ENCODE measurements at places on chromosomes 3 and 15.
A peak's percentile ranks its signal among the peaks of the same experiment; 100 is the strongest.

DNA sequence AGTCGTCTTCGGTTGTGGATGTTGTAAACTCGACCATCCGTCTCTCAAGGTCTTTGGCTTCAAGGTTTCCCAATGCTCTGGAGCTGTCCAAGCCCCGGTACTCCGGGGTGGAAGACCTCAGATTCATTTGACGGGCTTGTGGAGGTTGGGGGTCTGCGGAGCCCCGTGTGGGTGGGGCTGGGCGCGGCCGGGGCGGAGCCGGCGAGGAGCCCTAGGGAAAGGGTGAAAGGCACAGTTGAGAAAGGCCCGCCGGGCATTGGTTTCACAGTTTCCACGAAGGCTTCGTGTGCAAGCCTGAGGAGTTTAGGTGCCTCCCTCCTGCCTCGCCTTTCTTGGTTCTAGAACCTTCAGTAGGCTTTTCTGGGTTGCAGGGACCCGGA, 360 bp upstream of the MGA start:
- DNase-seq = no peak

GRCh38 chr3:10253731-10254130, 5.5 kb downstream of the TATDN2 start:
- no peak for DNase-seq

- no peak for DNase-seq
Observed at GRCh38 chr15:36191459-36191858, 388.0 kb upstream of the CDIN1 start.

DNA sequence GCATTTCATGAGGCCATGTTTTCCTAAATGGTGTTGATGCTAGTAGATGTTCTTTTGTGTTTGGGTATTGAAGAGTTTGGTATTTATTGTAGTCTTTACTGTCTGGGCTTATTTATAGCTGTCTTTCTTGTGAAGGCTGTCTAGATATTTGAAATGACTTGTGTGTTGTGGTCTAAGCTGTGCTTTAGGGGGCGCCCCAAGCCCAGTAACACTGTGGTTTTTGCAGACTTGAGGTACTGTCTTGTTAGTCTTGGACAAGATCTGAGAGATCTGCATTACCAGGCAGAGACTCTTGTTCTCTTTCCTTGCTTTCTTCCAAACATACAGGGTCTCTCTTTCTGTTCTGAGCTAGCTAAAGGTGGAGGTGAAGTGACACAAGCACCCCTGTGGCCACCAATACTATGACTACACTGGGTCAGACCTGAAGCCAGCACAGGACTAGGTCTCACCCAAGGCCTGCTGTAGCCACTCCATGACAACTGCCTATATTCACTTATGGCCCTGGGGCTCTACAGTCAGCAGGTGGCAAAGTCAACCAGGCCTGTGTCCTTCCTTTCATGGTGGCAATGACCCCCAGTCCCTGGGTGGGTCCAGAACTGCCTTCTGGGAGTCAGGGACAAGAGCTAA, 152.1 kb upstream of the TBC1D5 start:
- no peak for DNase-seq

DNA sequence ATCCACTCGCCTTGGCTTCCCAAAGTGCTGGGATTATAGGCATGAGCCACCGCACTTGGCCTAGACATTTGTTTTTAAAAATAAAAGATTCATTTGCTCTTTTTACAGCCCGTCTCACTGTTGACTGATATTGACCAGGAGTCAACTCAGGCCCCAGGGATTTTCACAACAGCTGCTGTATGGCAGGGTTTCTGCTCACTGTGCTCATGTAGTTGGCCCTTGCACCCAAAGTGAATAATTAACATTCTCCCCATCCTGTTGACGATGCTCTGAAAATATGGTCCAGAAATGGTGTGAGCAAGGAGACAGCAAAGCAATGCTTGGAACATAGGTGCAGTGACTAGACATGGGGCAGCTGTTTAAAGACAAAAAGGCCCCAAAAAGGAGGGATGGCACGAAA, 2.9 kb upstream of the CCR5 start:
- no peak for DNase-seq

GRCh38 chr3:124609402-124609801, 120.8 kb upstream of the UMPS start:
- no peak for DNase-seq

GRCh38 chr3:8773941-8774542, 4.6 kb upstream of the OXTR start:
- no peak for DNase-seq

DNA sequence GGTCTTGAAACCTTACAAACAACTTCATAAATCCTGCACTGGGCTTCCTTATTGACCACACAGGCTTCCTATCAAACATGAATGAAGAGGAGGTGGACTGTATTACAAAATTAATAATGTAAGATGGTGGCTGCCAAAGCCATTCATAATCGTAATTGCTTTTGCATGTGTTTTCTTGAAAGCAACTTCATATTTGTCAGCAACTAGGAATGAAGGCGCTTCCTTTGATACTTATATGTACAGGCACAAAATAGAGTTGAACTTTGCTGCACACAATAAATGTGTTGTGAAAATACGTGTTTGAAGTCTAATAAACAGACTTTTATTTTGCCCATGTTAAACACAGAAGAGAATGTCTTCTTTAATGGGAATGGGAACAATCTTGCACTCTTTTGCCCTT, 72.1 kb upstream of the OXTR start:
- no peak for DNase-seq

- no peak for DNase-seq
Observed at GRCh38 chr15:78203346-78204225, 30.8 kb downstream of the ACSBG1 start.

GRCh38 chr3:56980798-56981390, 79.6 kb upstream of the SPATA12 start:
- DNase-seq = no peak

GRCh38 chr3:197858598-197858997, 67.5 kb downstream of the LRCH3 start:
- DNase-seq = no peak

DNA sequence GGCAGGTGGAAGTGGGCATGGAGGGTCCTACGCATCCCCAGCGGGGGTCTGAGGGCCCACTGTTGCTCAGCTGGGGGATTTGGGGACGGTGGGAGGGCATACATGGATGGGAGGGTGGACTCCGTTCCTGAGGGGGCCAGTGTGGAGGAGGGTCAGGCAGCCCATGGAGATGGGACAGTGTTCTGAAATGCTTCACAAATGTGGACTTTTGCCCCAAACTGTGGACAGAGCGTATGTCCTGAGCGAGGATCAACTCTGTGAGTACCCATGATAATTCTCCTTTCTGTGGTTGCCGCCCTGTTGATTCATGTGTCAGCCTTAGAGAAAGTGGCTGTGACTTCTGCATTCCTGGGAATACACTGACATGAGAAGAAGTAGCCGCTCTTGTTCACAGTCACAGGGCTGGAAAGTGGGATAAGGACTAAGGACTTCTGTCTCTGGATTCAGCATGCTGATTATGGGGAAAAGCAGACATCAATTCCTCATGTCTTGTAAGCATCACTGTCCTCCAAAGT, 33.4 kb downstream of the SMAD3 start:
- DNase-seq = no peak

DNA sequence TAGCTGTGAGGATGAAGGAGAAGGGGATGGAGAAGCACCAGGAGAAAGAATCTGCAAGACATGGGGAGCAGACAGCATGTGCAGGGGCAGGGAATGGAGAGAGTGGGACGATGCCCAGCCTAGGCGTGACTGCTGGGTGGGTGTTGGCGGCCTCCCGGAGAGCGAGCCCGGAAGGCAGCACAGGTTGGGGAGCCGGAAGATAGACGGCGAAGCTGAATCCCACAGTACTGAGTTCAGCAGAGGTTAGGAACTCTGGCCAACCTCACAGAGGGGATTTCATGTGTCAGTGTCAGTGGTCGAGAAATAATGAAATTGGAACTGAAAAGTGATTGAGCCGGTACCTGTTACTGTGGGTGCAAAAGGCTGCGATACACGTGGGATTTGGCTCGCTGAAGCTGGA, 55.2 kb downstream of the PXYLP1 start:
- no peak for DNase-seq

- no peak for DNase-seq
Observed at GRCh38 chr3:137468446-137468845, 295.7 kb upstream of the SOX14 start.

- no peak for DNase-seq
Observed at GRCh38 chr3:23735062-23735461, 70.7 kb upstream of the UBE2E1 start.

DNA sequence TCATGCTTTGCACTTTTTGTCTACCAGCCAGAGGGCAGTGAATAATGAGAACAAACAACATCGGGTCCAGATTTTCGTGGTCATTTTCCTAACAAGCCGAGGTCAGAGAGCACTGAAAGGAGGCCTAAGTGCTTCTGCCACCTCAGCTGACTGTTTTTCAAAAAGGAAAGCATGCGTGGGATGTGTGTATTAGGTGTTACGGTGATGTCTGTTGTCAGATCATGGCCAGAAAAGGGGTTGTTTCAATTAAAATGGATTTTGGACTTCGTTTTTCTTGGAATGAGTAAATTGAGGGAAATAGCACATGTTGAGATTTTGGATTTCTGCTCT, 99.5 kb downstream of the APBA2 start:
- DNase-seq = no peak

- DNase-seq = no peak
Observed at GRCh38 chr15:40344217-40344616, 3.5 kb upstream of the CCDC9B start.

- DNase-seq = no peak
Observed at GRCh38 chr3:22244761-22245521, 493.9 kb upstream of the ZNF385D start.

DNA sequence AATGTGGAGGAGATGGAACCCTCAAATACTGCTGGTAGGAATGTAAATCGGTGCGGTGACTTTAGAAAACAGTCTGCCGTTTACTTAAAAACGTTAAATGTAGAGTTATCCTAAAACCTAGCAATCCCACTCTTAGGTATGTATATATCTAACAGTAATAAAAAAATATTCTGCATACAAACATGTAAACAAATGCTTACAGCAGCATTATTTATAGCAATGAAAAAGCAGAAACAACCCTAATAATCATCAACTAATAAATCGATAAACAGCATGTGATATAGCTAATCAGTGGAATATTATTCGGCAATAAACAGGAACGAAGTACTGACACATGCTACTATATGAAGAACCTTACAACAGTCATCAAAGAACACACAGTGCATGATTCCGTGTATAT, 144.7 kb downstream of the CNTN3 start:
- DNase-seq = no peak

GRCh38 chr15:88932271-88932874, 19.2 kb upstream of the MFGE8 start:
- no peak for DNase-seq

DNA sequence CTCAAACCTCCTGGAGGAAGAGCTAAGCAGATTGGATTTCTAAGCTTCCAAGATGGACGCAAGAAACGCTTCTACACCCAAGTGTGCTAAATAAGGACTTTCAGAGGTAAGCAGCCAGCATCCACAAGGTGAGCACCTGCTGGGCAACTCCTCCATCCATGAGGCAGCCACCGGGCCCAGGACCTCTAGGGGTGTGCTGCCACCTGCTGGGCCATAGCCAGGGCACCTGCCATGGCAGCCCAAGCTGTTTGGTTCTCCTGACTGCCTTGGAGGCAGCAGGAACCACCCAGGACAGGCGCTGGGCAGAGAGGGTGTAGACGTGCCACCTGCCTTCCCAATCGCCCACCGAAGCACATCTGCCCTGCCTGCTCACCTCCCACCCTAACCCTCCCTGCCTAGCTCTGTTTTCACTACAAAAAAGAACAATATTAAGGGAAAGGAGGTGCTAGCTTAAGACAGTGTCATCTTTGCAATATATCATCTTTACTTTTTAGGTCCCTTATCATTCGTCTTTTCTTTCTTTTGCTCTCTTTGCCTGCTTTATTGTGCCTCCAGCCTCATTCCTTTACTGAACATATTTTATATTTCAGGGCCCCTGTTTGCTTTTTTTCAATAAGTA, 12.9 kb downstream of the C15orf62 start:
- DNase-seq = peak; percentile 71

DNA sequence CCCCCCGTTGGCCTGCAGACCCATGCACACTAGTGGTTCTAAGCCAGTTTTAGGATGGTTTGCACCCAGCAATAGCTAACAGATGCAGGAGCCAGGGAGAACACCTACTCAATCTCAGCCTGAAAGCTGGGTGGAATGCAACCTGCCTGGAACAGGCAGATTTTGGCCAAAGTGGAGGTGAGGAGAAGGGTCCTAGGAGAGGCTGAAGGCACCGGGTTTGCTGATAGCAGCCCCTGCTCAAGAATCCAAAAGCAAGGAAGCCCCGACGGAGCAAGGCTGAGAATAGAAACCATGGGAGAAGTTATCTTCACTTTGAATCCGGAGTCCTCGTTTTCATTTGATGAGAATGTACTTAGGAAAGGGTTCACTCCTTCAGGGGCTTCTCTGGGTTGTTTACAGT, 9.9 kb downstream of the RRP9 start:
- DNase-seq = no peak

DNA sequence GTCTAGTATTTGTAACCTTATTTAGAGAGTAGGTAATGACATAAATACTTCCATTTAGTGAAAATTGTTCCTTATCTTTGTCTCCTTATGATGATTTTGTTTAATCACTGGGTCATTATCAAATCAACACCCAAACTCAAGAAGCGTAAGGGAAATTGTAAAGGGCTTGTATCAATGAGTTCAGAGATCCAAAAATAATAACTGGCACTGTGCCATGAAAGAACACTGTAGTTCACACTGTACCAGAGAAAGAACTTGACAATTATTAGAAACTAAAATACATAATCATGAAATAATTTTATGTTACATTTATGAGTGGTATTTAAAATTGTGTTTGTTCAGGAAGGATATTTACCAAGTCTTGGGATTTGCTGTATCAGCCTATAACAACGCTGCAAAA, 895.4 kb downstream of the FHIT start:
- DNase-seq = no peak

- no peak for DNase-seq
Observed at GRCh38 chr3:193140381-193140780, 100.6 kb upstream of the PLAAT1 start.

GRCh38 chr3:179726075-179726699, 73.3 kb downstream of the USP13 start:
- no peak for DNase-seq

DNA sequence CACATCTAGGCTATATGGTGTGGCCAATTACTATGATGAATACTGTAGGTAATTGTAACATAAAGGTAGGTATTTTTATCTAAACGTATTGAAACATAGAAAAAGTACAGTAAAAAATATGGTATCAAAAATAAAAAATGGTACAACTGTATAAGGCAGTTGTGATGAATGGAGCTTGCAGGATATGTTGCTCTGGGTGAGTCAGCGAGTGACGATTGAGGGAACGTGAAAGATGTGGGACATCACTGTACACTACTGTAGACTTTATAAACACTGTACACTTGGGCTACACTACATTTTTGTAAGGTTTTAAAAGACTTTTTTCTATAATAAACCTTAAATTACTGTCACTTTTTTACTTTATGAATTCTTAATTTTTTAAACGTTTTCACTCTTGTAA, 10.3 kb downstream of the CTNNB1 start:
- no peak for DNase-seq

DNA sequence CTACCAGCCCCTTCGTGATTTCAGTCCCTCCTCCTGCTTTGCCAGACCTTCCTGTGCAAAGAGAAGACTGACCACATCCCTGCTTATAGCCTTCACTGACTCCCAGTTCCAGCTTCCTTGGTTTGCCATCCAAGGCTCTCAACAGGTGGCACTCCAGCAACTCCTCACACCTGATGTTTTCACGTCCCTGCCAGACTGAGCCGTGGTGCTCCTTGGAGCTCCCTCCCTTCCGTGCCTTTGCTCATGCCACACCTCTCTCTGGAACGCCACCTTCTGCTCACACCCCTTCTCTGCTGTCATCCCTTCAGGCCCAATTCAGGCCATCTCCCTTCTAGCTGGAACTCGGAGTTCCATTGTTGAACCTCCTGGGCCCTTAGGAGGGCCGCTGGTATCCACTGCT, 12.0 kb downstream of the CHCHD6 start:
- DNase-seq = no peak

GRCh38 chr3:37801966-37802365, 59.7 kb upstream of the CTDSPL start:
- DNase-seq = no peak

All from activated T-cell treated with anti-CD3 and anti-CD28 coated beads for 1 hour (primary cell).